Activated CD4-positive, alpha-beta T cell treated with anti-CD3 and anti-CD28 coated beads, Interleukin-2, amount 50 U/mL, for 1 hour (primary cell): ENCODE measurements at places on chromosomes 1 and 21.

- DNase-seq = no peak
Observed at GRCh38 chr1:62727656-62728407, 39.6 kb upstream of the DOCK7 start.

DNA sequence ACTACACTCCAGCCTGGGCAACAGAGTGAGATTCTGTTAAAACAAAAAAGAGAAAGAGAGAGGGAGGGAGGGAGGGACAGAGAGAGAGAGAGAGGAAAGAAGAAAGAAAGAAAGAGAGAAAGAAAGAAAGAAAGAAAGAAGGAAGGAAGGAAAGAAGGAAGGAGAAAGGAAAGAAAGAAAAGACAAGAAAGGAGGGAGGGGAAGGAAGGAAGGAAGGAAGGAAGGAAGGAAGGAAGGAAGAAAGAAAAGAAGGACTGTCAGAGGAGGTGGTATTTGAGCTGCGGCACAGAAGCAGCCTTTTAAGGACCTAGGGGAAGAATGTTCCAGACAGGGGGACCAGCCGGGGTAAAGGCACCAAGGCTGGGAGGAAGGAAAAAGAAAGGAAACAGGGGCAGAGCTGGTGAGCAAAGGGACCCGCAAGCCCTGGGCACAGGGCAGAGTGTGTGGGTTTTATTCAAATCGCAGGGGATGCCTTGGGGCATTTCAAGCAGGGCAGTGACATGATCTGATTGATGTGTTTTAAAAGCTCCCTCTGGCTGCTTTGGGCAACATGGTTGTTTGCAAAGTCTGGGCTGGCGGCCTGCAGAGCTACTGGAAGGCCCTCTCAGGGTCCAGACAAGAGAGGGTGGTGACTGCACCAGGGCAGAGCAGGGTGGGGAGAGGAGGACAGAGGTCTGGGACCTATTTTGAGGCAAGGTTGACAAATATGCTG is 176.9 kb upstream of the VAMP3 start:
- DNase-seq = no peak

DNA sequence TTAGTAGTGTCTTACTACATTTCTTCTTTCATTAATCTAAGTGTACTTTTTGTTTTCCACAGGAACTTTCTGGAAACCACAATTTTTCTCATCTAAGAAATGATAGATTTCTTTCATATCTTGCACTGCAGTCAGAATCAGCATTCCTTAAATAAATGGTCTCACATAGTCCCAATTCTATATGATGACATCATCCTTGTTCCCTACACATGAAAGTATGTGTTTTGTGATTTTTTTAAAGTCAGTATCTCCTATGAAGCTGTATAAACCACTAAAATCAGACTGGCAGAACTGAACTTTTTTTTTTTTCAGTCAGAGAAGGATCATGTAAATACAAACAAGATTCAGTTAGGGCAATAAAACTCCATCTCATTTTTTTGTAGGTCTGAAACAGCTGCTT is 742.6 kb upstream of the CXADR start:
- no peak for DNase-seq

DNA sequence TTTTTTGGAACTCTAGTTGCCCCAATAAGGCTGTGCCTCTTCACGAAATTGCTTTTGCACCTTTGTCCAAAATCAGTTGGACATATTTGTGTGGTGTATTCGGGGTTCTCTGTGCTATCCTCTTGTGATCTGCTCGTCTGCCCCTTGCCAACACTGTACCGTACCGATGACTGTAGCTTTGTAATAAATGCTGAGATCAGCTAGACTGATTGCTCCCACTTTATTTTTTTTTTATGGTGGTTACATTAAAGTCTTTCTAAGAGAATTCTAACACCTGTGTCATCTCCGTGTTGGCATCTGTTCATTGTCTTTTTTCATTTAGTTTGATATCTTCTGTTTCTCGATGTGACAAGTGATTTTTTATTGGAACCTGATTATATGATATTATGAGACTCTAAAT is 94.1 kb downstream of the ADARB1 start:
- no peak for DNase-seq

GRCh38 chr1:248924696-248925532 is 18.9 kb downstream of the PGBD2 start:
- peak; percentile 38 for DNase-seq

GRCh38 chr21:34176448-34176847 is 103.1 kb downstream of the MRPS6 start:
- DNase-seq = no peak

DNA sequence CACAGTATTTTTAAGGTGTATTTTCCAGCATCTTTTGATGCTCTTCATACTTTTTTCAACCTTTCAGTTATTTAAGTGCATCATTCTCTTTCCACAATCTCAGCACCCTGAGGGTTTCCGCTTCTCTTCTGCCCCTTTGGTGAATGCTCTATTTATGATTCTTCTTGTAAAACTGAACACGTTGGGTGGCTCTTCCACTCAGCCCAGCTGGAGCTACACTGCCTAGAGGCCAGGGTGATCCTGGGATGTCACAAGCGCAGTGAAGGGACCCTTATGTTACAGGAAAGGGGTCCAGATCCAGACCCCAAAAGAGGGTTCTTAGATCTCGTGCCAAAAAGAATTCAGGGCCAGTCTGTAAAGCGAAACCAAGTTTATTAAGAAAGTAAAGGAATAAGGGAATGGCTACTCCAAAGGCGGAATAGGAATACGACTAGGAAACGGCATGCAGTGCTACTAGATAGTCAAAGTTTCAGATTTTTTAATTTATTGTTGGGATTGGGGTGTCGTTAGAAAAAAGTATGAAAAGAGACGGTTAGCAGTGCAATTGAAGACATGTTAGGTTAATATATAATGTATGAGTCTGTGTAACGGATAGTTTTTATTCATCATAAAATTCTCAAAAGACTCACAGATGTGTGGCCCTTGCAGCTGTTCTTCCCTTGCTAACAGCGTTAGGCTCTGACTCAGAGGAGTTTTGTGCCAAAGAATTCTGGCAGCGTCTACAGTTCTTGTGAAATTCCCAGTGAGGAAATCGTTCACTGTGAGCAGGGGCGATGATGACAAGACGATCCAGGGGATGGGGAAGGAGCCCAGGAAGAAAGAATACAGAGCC is 14.4 kb upstream of the ERVH48-1 start:
- no peak for DNase-seq

DNA sequence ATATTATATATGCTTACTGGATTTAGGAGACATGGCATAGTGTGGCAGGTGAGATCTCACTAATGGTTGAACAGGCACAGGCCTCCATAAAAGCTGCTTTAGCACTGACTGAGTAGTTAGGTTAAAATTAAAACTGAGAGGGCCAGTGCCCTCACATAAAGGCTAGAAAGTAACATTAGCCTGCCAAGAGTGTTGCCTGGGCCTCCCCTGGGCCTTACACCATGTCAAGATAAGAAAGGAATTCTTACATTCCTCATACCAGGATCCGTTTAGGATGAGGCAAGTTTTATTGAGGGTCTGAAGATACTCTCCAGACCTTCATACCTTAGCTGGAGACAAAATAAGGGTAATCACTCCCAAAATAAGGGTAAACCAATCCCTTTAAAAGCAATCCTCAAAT is 1011.8 kb downstream of the PLA2G4A start:
- no peak for DNase-seq

DNA sequence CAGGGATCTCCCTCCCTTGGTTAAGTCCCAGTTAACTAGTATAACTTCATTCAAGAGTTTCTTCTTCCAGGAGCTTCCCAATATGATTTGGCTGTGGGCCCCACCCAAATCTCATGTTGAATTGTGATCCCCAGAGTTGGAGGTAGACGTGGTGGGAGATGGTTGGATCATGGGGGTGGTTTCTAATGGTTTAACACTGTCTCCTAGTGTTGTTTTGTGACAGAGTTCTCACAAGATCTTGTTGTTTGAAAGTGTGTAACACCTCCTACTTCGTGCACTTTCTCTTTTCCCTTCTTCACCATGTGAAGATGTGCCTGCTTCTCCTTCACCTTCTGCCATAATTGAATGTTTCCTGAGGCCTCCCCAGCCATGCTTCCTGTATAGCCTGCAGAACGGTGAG is 251.8 kb upstream of the FGGY start:
- DNase-seq = no peak

DNA sequence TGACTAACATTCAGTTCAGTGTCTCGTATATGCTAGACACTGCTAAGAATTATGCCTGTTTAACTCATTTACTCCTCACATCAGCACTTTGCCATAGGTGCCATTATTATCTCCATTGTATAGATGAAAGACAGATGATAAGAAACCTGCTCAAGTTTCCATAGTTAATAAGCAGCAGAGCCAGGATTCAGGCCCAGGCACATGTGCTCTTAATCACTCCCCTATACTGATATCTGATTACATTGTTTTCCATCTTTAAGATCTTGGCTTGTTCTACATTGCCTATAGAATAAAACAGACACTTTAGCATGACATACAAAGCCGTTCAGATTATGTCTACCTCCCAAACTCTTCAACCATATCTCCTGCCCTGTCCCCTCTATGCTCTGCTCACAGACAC is 30.5 kb upstream of the USH2A start:
- DNase-seq = no peak

- DNase-seq = no peak
Observed at GRCh38 chr1:199264283-199264682, 625.4 kb downstream of the PTPRC start.

- DNase-seq = no peak
Observed at GRCh38 chr1:160520582-160520981, 2.5 kb downstream of the SLAMF6 start.

DNA sequence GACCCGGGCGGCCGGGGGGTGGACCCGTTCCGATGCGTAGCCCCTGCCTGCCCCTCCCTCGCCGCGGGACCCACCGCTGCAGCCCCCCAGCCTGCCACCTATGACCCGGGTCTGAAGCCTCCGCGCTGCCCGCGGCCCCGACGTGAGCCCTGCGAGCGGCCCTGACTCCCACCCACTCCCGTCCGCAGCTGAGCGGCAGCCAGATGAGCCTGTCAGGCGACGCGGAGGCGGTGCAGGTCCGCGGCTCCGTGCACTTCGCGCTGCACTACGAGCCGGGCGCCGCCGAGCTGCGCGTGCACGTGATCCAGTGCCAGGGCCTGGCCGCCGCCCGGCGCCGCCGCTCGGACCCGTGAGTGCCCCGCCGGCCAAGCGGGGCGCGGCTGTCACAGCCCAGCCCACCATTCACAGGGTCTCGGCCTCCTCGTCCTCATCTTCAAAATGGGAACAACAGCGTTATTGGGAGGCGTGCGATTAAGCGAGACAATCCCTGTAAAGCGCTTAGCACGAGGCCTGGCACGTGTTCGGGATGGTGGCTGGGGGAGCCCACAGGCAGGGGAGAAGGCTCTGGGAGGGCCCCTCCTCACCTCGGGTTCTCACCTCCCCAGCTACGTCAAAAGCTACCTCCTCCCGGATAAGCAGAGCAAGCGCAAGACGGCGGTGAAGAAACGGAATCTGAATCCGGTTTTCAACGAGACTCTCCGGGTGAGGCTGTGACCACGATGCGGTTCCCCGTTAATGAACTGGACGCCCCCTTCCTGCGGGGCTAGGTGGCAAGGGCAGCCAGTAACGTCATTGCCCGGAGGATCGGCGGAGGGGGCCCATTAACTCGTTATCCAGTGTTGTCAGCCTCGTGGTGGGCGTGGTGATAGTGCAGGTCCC is 8.2 kb downstream of the SYTL1 start:
- no peak for DNase-seq

- DNase-seq = no peak
Observed at GRCh38 chr1:83718338-83718737, 280.6 kb downstream of the TTLL7 start.

- DNase-seq = no peak
Observed at GRCh38 chr1:51642739-51643142, 25.8 kb downstream of the OSBPL9 start.

DNA sequence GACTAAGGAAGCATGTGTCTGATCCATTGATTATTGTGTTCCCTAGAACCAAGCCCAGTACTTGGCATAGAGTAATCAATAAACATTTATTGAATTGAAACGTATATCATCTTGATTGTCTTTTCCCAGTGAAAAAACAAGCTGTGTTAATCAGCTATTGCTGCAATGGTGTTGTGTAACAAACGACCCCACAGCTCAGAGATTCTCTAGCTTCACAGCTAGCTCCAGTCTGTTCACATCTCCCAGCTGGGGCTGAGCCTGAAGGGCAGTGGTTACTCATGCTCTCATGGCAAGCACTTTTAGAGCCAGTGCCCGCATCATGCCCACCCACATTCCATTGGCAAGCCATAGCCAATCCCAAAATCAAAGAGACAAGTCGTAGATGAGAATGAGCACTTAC is 237.4 kb upstream of the RAB4A start:
- no peak for DNase-seq

DNA sequence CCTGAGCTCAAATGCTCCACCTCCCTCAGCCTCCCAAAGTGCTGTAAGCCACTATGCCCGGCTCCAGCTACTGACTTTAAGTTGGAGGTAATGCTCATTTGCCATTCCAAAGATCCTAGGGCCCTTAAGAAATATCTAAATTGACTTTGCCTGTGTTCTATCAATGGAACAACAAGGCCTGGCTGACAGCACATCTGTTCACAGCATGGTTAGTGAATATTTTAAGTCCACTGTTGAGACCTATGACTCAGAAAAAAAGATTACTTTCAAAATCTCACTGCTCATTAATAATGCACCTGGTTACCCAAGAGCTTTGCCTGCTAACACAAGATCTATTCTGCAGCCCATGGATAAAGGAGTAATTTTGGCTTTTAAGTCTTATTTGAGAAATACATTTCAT is 3.5 kb upstream of the SSX2IP start:
- no peak for DNase-seq

DNA sequence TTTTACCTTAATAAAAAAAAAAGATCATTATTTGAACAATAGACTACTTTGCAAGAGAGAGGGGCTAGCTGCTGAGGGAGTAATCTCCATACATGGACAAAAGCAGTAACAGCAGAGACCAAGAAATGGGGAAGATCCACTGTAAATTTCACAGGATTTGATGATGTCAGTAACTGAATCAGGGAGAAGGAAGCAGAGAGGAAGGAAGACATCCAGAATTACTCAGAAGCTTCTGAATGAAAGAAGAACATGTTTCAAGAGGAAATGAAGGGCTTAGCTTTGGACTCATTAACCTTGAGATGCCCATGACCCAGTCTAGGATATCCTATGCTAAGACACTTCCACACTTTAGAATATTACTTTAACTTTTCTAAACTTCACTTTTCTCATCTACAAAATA is 60.4 kb downstream of the SLC44A5 start:
- DNase-seq = no peak

GRCh38 chr1:201353186-201353940 is 24.1 kb downstream of the TNNT2 start:
- DNase-seq = no peak

DNA sequence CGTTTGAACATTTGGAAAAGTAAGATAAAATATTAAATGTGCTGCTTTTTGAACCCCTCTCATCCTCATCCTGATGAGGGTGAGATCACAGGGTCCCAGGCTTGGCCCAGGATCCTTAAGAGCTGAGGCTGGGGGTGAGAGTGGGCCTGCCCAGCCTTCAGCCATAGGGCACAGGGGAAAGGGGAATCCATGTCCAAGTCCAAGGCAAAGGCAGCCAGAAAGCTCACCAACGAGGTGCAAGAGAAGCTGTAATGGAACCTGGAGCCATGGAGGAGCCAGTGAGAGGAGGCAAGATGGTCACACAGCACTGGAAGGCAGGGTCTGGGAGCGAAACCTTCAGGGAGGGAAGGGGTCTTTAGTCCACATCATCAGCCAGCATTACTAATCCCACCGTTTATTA is 191.9 kb downstream of the RRAGC start:
- DNase-seq = no peak

- DNase-seq = no peak
Observed at GRCh38 chr1:229114315-229114714, 156.6 kb upstream of the RAB4A start.

- DNase-seq = no peak
Observed at GRCh38 chr1:11273595-11274234, 717 bp downstream of the UBIAD1 start.

- no peak for DNase-seq
Observed at GRCh38 chr1:9042272-9042671, 16.0 kb upstream of the SLC2A7 start.
